HFFc6 (cell line): ENCODE measurements at places on chromosomes 5 and 9. TPM values are rescaled to one million over a fixed set of nuclear protein-coding genes. Genes with fewer than 3 reads are reported as not detected.

- H3K36me3 ChIP-seq: no peaks in the 10 kb centered on the region
- no peak for DNase-seq
- no peak overlapping the region for H3K4me3 ChIP-seq
- no peaks in the 10 kb centered on the region for H3K4me1 ChIP-seq
Measured at GRCh38 chr5:67805666-67806348, 409.7 kb upstream of the PIK3R1 start.

GRCh38 chr9:127177231-127177630, 54.8 kb upstream of the ANGPTL2 start:
- peaks cover 9% of the 10 kb centered on the region for H3K27me3 ChIP-seq
- DNase-seq: no peak
- 0 out of 2 replicates have a peak, but pooled peaks cover 7% of the 10 kb centered on the region for H3K4me1 ChIP-seq
- H3K27ac ChIP-seq: no peak overlapping the region
- H3K36me3 ChIP-seq: no peaks in the 10 kb centered on the region

DNA sequence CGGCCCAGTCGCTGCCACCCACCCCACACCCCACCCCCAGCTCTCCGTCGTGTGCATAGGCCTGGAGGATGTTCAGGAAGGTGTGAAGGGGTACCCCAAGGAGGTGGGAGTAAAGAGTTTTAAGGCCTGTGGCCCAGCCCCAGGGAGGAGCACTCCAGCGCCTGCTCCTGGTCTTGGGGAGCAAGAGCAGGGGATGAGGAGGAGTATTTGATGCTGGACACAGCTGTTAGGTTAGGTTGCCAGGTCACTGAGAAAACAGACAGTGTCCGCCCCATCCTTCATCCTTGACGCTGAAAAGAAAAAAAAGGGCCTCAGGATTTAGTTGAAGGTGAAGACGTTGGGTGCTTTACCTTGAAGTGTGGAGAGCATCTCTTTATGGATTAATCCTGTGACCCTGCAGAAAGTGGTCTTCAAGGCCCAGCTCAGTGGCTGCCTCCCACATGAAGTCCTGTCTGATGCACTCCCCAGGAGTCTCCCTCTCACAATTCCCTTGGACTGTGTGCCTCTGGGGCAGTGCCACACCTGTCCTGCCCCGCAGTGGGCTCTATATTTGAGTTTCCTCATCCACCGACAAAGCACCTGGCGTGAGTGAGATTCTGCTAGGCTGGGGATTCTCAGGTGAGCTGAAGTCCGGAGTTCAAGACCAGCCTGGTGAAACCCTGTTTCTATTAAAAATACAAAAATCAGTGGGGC, 101.8 kb downstream of the SPRY4 start:
- DNase-seq: no peak
- H3K4me3 ChIP-seq: no peak overlapping the region
- no peaks in the 10 kb centered on the region; the same call in 1 of the 2 replicates for H3K4me1 ChIP-seq
- H3K36me3 ChIP-seq: no peaks in the 10 kb centered on the region
- H3K27me3 ChIP-seq: peaks cover 10% of the 10 kb centered on the region; the same call in 1 of the 2 replicates

DNA sequence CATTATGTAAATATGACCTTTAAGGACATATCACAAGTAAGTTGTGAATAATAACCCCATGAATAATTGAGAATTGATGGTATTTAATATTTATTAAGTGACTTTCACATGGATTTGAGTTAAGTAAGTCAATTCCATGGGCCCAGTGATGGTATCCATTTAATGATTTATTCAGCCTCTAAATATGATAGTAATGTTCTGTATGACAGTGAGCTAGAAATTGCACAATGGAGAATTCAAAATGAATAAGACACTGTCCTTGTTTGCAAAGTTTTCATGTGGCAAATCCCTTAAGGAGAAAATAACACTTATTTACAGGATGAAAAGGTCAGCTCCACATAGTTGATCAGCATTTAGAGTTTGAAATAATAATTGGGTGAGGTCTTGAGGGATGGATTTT, 160.7 kb downstream of the PDE4D start:
- no peak overlapping the region for H3K4me3 ChIP-seq
- no peak overlapping the region; the same call in 1 of the 2 replicates for H3K27ac ChIP-seq
- no peaks in the 10 kb centered on the region; the same call in 1 of the 2 replicates for H3K4me1 ChIP-seq
- no peaks in the 10 kb centered on the region for H3K36me3 ChIP-seq
- peaks cover 2% of the 10 kb centered on the region for H3K27me3 ChIP-seq
- no peak for DNase-seq

- DNase-seq: no peak
- no peak overlapping the region for H3K27ac ChIP-seq
- H3K27me3 ChIP-seq: peaks cover 15% of the 10 kb centered on the region
- H3K36me3 ChIP-seq: no peaks in the 10 kb centered on the region
Measured at GRCh38 chr9:94150279-94150828, 66.1 kb downstream of the PTPDC1 start.

- no peak overlapping the region for H3K4me3 ChIP-seq
- H3K27me3 ChIP-seq: no peaks in the 10 kb centered on the region
- DNase-seq: no peak
- H3K36me3 ChIP-seq: peaks cover 7% of the 10 kb centered on the region; the same call in 1 of the 2 replicates
- H3K4me1 ChIP-seq: no peaks in the 10 kb centered on the region
- no peak overlapping the region for H3K27ac ChIP-seq
Measured at GRCh38 chr9:129868872-129869486, 33.7 kb downstream of the USP20 start.

- no peak overlapping the region for H3K27ac ChIP-seq
- H3K4me1 ChIP-seq: no peaks in the 10 kb centered on the region
- no peaks in the 10 kb centered on the region for H3K27me3 ChIP-seq
- DNase-seq: no peak
Measured at GRCh38 chr5:3512361-3513095, 83.1 kb upstream of the IRX1 start.

- DNase-seq: no peak
- H3K36me3 ChIP-seq: 0 out of 2 replicates have a peak, but pooled peaks cover 2% of the 10 kb centered on the region
- no peak overlapping the region for H3K27ac ChIP-seq
- H3K4me3 ChIP-seq: no peak overlapping the region
- H3K4me1 ChIP-seq: no peaks in the 10 kb centered on the region
Measured at GRCh38 chr5:1141834-1142233, 30.0 kb upstream of the SLC12A7 start.

GRCh38 chr5:5291357-5291756, 131.1 kb upstream of the ICE1 start:
- H3K4me3 ChIP-seq: no peak overlapping the region
- peaks cover 33% of the 10 kb centered on the region for H3K4me1 ChIP-seq
- no peaks in the 10 kb centered on the region for H3K36me3 ChIP-seq
- H3K27ac ChIP-seq: no peak overlapping the region

DNA sequence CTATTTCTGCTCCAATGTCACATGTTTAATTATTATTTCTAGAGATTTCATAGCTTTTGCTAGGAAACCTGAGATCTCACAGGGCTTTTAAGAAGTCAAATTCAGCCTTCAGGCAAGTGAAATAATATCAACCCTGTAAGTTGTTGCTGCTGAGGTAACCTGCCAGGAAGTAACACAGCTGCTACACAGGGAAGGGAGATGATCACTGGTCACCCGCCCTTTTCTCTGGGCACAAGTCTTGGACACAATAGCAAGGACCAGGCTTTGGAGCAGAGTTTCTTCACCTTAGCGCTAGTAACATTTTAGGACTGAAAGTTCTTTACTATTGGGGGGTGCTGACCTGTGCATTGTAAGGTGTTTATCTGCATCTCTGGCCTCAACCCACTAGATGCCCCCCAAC, 50.1 kb downstream of the PTTG1 start:
- no peak overlapping the region for H3K27ac ChIP-seq
- H3K4me1 ChIP-seq: peaks cover 62% of the 10 kb centered on the region
- no peaks in the 10 kb centered on the region; the same call in 1 of the 2 replicates for H3K36me3 ChIP-seq
- H3K27me3 ChIP-seq: peaks cover 10% of the 10 kb centered on the region; the same call in 1 of the 2 replicates
- no peak overlapping the region for H3K4me3 ChIP-seq
- DNase-seq: no peak

GRCh38 chr9:70297141-70297540, 38.4 kb downstream of the SMC5 start:
- H3K4me1 ChIP-seq: peaks cover 32% of the 10 kb centered on the region
- no peak overlapping the region for H3K4me3 ChIP-seq
- H3K27ac ChIP-seq: no peak overlapping the region
- DNase-seq: peak; percentile 16
- peaks cover 71% of the 10 kb centered on the region for H3K36me3 ChIP-seq
- H3K27me3 ChIP-seq: no peaks in the 10 kb centered on the region

GRCh38 chr5:32076699-32077695, 97.1 kb downstream of the GOLPH3 start:
- peaks cover 9% of the 10 kb centered on the region for H3K27me3 ChIP-seq
- no peaks in the 10 kb centered on the region for H3K36me3 ChIP-seq
- no peak overlapping the region for H3K4me3 ChIP-seq
- DNase-seq: peak; percentile 52

DNA sequence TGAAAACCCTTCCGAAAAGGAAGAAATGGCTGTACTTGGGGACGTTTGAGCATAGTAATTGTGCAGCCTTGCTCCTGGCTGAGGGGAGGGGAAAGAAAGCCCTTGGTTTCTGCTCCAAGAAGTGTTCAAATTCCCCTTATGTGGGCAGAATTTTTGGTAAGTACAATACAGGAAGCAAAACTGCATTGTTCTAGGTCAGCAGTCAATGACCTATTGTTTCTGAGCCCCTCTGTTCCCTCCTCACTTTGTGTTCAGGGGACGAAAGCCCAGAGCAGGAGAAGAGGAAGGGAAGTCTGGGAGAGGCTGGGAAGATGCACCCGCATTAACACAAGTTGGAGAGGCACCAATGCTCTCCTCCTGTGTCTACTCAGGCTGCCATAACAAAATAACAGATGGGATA, 11.9 kb downstream of the BASP1 start:
- no peak overlapping the region for H3K4me3 ChIP-seq
- no peak for DNase-seq
- no peaks in the 10 kb centered on the region; the same call in 1 of the 2 replicates for H3K27me3 ChIP-seq
- H3K27ac ChIP-seq: peak overlapping the region; percentile 31; the same call in 1 of the 2 replicates
- H3K36me3 ChIP-seq: peaks cover 52% of the 10 kb centered on the region

DNA sequence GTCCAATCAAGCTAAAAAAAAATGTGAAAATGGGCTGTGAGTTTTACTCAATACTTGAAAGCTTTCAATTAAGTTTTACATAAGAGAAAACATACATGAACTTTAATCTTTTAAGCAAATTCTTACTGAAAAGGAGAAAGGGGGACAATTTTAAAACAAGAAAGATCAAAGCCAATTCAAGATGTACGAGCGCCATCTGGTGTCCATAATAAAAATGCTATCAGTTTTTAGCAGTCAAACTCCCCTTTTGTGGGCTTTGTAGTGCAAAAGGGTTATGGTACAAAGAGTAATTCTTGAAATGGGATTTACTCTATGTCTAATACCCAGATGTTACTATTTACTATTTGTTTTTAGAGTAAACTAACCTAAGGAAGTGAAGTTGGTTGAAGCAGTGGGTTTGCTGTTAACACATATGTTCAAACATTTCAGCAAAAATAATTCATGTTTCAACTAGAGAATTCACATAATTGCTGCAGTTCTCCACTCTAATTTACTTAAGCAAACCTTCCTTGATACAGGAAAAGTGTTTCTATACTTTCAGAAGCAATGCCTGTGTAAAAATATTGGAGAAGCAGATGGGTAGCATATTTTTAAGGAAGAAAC, 228.2 kb upstream of the TYRP1 start:
- no peaks in the 10 kb centered on the region for H3K4me1 ChIP-seq
- peak; percentile 3 for DNase-seq
- H3K27me3 ChIP-seq: no peaks in the 10 kb centered on the region
- H3K36me3 ChIP-seq: no peaks in the 10 kb centered on the region
- no peak overlapping the region for H3K27ac ChIP-seq

GRCh38 chr5:73945505-73945904, 319.5 kb downstream of the ARHGEF28 start:
- peaks cover 4% of the 10 kb centered on the region; the same call in 1 of the 2 replicates for H3K27me3 ChIP-seq
- no peak for DNase-seq
- no peak overlapping the region for H3K27ac ChIP-seq

DNA sequence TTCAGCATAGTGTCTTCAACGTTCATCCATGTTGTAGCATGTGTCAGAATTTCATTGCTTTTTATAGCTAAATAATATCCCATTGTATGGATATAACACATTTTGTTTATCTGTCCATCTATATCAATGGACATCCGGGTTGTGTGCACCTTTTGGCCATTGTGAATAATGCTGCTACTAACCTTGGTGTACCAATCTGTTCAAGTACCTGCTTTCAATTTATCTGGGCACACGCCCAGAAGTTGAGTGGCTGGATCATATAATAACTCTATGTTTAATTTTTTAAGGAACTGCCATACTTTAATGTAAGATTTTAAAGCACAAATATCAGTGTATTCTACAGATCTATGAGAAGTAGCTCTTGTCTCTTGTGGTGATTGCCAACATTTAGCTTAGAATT, 43.5 kb downstream of the SCAI start:
- no peak overlapping the region for H3K4me3 ChIP-seq
- H3K27ac ChIP-seq: no peak overlapping the region
- no peaks in the 10 kb centered on the region for H3K27me3 ChIP-seq

DNA sequence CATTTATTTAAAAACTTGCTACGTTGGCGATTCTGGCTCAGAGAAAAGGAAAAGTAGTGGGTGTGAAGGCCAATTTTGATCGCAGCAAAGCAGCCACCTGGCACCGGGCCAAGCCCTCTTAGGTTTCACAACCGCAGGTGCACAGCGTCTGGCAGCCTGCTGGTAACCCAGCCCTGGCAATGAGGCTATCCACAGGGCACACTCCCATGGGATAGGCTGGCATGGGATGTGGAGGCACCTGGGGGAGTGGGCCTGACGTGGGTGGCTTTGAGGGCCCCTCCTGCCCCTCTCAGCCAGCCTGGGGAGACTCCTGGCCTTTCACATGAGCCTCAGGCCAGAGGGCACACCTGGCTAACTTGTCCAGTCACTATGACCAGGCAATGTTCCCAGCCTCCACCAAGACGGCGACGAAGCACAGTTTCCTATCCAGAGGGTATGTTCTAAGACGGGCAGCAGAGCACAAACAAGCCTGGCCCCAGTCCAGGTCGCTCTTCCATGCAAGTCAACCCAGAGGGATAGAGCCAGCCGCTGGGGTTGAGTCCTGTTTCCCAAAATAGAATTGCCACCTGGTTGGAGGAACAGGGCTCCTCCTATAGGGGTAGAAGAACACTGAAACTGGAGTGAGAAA, 19.0 kb downstream of the CMBL start:
- H3K4me3 ChIP-seq: no peak overlapping the region
- peaks cover 20% of the 10 kb centered on the region for H3K36me3 ChIP-seq
- H3K4me1 ChIP-seq: peaks cover 32% of the 10 kb centered on the region
- no peak overlapping the region for H3K27ac ChIP-seq

- H3K36me3 ChIP-seq: peaks cover 8% of the 10 kb centered on the region
- H3K27ac ChIP-seq: no peak overlapping the region
- H3K27me3 ChIP-seq: no peaks in the 10 kb centered on the region
- no peaks in the 10 kb centered on the region for H3K4me1 ChIP-seq
Measured at GRCh38 chr9:129068990-129069861, 11.7 kb upstream of the DOLPP1 start.

The IQGAP2 gene
- 0.21 to 0.47 TPM in 2 of 3 replicates, not detected in the other for total RNA-seq

The EIF4EBP3 gene
- total RNA-seq: 2.2 to 3.6 TPM (median 3.0 TPM) in 3 replicates

The SMIM33 gene
- total RNA-seq: not detected in 3 replicates

The CNTNAP3B gene
- not detected in 3 replicates for total RNA-seq

The CYSRT1 gene
- total RNA-seq: 0.68 to 1.3 TPM (median 0.75 TPM) in 3 replicates

The PRDM9 gene
- total RNA-seq: not detected in 2 replicates

The WNT8A gene
- total RNA-seq: not detected in 3 replicates

The NRG2 gene
- total RNA-seq: 0.10 and 0.11 TPM in 2 replicates

The CDC37L1 gene
- total RNA-seq: 11.1 to 16.5 TPM (median 14.6 TPM) in 3 replicates

The SVEP1 gene
- total RNA-seq: 3.6 to 6.5 TPM (median 5.8 TPM) in 3 replicates

The TLE1 gene
- 6.6 and 12.3 TPM in 2 replicates for total RNA-seq

The ANKRD34B gene
- total RNA-seq: not detected in 2 replicates

The FBLL1 gene
- total RNA-seq: not detected in 3 replicates

The NUTM2F gene
- not detected in 3 replicates for total RNA-seq

The PRR16 gene
- total RNA-seq: 53.5 to 66.9 TPM (median 60.8 TPM) in 3 replicates
